ENCODE measurements at places on chromosomes 12 and 14. TPM values are rescaled to one million over a fixed set of nuclear protein-coding genes. Genes with fewer than 3 reads are reported as not detected.

- DNase-seq = no peak
These were observed 237.1 kb downstream of the SLC41A2 start for GRCh38 chr12:104721039-104721405.

GRCh38 chr12:90305379-90305778 is 596.7 kb upstream of the ATP2B1 start:
- DNase-seq = no peak

GRCh38 chr14:41298328-41298690 is 308.4 kb upstream of the LRFN5 start:
- no peak for DNase-seq

GRCh38 chr12:120500581-120500980 is 4.7 kb downstream of the DYNLL1 start:
- DNase-seq = no peak

DNA sequence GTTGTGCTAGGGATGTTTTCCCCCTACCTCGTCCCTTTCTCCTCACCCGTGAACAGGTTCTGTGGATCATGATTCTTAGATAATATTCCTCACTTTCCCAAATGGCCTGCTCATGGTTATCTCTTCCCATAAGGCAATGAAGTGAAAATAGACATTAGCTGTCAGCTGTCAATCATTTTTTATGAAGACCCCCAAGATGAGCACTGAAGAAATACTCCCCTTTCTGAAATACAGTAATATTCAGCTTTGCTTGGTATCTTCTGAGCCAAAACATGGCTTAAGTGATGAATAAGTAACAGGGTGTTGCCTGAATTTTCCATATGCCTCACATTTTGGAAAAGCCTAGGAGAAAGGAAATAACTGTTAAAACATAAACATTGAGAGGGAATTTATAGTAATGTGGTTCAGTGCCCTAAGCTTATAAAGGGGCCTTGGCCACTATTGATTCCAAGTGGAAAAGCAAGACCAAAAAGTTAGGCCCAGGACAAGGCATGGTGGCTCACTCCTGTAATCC is 70.7 kb upstream of the NAP1L1 start:
- no peak for DNase-seq

The TBX5 gene
- polyA plus RNA-seq = not detected

The INSM2 gene
- not detected for polyA plus RNA-seq
